NCI-H774 (cell line): ENCODE measurements at places on chromosomes 5 and 9.

DNA sequence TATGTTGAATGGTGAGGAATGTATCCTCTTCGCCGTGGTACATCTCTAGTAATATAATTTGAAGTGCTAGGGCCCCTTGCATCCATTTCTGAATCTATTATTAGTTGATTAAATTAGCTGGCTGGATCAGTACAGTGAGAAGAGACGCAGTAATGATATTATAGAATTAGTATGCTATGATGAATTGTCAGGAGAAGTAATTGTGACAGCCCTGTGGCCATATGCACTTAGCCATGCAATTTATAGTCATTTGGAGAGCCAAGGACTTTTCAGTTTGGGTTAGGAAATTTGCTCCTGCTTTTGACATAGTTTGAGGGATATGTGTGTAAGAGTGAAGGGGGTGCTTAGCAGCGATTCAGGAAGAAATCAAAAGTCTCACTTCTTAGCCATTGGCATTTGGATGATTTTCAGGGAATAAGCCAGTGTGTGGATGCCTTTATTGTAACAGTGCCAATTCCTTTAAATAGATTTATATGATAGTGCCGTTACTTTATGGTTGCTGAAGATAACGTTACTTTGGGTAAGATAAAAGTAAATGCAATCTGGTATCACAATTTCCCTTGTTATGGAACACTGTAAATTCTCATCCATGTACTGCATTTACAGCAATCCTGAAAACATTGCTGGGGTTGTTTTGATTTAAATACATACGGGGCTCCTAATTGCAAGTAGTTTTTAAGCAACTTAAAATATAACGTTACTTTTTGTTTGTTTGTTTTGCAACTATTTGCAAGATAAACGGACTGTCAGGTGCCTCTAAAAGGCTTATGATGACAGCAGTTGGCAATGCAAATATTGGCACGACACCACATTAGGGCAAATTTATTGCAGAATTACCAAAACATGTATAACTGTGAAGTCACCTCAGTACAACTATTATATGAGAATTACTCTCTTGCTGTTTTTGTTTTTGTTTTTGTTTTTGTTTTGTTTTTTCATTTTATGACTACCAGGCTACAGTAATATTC is 875.4 kb upstream of the WWC1 start:
- no peak for DNase-seq

DNA sequence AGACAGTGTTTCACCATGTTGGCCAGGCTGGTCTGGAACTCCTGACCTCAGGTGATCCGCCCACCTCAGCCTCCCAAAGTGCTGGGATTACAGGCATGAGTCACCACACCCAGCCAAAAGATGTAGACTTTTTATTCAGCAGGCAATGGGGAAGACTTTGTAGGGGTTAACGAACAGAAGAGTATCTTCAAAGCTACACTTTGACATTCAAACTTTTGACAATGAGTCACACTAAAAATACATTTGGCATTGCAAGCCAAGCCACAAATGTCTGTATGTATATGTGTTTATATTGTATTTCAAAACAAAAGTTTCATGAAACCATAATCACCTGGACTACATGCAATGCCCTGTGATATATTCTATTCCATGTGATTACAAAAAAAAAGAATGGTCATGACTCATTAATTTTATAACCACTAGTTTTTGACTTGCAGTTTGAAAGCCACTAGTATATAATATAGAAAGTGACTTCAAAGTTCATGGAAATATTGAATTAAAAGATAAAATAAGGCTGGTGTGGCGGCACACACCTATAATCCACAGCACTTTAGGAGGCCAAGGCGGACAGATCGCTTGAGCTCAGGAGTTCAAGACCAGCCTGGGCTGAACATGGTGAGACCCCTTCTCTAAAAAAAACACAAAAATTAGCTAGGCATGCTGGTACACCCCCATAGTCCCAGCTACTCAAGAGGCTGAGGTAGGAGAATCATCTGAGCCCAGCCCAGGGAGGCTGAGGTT is 8.3 kb downstream of the DIMT1 start:
- DNase-seq, result no peak

DNA sequence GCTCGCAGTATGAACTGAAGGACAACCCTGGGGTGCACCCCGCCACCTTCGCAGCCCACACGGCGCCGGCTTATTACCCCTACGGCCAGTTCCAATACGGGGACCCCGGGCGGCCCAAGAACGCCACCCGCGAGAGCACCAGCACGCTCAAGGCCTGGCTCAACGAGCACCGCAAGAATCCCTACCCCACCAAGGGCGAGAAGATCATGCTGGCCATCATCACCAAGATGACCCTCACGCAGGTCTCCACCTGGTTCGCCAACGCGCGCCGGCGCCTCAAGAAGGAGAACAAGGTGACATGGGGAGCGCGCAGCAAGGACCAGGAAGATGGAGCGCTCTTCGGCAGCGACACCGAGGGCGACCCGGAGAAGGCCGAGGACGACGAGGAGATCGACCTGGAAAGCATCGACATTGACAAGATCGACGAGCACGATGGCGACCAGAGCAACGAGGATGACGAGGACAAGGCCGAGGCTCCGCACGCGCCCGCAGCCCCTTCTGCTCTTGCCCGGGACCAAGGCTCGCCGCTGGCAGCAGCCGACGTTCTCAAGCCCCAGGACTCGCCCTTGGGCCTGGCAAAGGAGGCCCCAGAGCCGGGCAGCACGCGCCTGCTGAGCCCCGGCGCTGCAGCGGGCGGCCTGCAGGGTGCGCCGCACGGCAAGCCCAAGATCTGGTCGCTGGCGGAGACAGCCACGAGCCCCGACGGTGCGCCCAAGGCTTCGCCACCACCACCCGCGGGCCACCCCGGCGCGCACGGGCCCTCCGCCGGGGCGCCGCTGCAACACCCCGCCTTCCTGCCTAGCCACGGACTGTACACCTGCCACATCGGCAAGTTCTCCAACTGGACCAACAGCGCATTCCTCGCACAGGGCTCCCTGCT is 3.8 kb downstream of the IRX1 start:
- no peak for DNase-seq

DNA sequence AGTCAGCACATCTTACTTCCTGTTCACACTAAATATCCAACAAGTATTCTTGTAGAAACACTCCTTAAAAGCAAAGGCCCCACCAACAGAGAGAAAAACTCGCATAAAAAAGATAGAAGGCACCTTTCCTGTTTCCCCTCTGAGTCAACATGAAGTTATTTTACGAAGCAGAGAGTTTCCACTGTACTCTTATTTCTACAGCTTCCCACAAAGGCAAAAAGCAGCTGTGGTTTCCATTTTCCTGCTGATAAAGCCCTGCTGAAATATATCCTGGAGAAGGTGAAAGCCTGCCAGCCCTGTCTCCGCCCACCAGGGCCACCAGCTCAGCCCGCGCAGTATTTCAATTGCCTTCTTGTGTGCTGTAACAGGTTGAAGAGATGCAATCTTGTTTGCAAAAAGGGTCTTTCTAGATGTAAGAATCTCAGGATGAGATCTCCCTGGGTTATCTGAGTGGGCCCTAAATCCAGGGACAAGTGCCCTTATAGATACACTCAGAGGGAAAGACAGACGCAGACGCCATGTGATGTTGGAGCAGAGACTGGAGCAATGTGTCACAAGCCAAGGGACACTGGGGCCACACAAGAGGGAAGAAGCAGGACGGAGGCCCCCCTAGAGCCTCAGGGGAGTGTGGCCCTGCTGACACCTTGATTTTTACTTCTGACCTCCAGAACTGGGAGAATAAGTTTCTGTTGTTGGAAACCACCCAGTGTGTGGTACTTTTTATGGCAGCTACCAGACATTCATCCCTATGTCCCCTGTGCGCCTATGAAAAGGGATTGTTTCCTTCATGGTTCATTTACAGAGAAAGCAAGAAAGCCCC is 19.9 kb downstream of the SEMA4D start:
- no peak for DNase-seq

DNA sequence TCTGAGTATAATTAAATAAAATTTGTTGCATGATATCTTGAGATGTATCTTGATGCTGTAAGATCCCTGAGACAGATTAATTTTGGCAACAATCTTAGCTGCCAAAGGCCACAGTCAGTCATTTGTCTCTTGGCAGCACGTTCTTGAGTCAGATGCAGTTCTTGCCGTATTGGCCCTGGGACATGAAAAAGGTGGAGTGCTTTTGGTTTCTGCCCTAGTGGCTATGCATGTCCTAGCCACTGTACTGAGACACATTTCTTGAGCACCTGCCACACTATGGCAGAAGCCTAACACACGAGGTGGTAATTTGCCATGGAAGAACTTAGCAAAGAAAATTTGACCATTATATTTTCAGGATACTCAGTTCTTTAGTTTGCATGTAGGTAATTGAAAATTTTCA is 45.0 kb upstream of the PHF2 start:
- no peak for DNase-seq

DNA sequence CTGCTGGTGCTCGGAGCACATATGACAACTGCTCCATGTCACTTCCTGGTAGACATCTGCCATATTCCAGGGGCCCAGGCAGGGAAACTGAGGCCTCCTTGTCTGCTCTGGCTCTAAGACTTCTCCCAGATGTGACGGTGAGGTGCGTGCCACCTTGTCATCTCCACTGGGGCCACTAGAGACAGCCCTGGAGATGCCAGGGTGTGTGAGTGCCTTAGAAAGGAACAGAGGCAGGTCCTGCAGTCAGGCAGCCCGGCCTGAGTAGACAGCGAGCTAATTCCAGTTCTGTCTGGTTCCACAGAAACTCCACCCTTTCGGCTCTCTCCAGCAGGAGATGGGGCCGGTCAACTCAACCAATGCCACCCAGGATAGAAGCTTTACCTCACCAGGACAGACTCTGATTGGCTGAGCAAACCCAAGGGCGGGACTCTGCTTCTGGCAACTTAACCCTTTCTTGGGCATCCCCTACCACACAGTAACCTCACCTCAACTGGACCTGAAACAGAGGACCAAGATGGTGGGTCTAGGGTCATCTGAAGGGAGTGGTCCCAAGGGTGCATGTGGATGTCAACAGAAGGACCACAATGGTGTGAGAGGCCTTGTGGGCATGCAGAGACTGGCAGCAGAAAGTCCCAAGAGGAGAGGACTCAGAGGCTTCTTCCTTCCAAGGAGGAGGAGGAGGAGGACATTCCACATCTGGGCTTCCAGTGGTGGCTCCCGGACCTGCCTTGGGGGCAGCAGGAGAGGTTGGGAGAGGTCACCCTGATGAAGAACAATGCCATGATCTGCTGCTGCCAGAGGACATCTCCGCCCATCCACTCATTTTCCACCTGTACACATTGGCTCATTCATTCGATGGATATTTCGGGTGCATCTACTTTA is 77.7 kb downstream of the RGS3 start:
- peak; percentile 1 for DNase-seq

GRCh38 chr5:1897816-1898450 is 15.2 kb upstream of the IRX4 start:
- no peak for DNase-seq

- DNase-seq, result no peak
These were observed 420.6 kb upstream of the TYRP1 start for GRCh38 chr9:12272471-12273120.

GRCh38 chr5:162939991-162940390 is 497.4 kb upstream of the CCNG1 start:
- DNase-seq, result no peak
